ENCODE measurements at places on chromosomes 5 and 9.

DNA sequence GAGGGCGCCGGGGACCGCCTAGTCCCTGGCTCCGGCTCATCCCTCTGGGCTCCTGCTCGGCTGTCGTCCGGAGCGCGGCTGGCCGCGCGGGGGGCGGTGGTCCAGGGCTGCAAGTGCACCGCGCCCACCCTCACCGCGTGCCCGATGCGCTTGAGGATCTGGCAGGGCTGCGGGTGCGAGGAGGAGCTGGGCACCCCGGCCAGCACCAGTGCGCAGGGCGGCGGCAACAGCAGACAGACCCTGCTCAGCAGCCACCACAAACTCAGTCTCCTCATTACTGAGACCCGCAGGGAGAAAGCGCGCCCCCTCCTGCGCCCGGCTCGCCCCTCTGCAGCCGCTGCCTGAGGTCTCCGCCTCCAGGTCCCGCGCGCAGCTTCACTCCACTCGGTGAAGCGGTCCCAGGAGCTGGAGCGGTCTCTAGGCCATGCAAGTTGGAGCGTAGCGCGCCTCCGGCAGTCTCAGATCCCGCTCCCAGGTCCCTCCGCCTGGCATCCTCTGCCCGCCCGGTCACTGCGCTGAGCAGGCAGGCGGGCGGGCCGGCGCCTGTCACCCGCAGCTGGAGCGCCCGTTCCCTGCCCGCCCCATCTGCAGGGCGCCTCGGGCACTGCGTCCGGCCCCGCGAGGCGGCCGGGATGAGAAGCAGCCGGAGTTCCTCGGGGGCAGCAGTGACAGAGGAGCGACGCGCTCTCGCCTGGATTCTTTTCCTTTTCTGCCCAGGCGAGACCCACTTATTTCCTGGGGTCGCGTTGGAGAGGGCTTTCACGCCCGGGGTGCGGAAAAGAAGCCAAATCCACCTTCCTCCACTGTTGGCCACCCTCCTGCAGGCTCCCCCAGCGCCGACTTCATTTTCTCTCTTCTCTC, 512 bp downstream of the GRIN3A start:
- no peak for DNase-seq

DNA sequence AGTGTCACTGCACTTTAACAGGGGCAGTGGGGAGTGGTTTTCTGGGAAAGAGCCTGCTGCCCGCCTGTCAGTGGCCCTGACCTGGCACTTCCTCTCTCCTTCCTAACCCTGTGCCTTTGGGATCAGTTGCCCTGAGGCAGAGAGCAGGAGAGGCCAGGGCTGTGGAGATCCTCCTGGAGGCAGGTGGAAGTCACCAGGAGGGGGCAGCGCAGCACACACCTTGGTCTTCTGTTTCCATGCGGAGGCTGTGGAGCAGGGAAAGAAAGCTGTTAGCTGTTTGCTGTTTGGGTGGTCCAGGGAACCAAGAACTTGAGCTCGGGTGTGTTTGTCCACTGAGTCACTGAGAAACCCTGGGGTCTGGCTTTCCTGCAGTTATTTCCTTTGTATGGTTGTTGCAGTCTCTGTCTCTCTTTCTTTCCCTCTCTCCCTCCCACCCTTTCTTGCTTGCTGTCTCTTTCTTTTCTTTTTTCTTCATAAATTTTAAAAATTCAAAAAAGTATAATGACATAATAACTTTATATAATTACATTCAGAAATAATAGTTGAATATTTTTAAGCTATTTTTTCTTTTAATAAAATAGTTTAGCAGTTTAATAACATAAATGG, 28.1 kb downstream of the NTRK2 start:
- DNase-seq = peak; percentile 52

DNA sequence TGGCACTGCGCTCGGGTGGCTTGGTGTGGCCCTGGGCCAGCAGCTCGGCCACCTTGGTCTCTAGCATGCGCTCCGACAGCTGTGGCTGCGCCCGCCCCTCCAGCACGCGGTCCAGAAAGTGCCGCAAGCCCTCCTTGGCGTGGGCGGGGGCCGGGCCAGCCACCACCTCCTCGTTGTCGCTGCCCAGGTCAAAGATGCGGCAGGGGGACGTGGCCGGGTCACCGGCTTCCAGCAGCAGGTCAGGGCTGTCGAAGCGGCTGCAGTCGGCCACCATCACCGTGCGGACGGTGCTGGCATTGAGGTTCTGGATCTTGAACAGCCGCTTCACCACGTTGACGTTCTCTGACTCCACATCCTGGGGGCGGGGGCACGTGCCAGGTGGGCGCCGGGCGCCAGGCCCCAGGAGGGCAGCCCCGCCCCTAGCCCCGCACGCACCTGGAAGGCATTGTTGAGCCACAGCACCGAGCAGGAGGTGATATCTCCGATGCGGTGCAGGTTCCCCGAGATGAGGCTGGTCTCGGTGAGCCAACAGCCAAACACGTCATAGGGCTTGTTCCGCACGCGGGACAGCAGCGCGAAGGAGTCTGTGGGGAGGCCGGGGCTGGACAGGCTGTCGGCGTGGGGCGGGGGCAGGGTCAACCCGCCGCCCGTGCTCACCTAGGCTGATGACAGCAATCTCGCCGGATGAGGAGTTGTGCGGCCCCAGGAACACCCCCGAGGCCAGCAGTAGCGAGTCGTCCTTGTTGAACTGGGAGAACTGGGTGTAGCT, 2.2 kb downstream of the FBXW5 start:
- DNase-seq = no peak

DNA sequence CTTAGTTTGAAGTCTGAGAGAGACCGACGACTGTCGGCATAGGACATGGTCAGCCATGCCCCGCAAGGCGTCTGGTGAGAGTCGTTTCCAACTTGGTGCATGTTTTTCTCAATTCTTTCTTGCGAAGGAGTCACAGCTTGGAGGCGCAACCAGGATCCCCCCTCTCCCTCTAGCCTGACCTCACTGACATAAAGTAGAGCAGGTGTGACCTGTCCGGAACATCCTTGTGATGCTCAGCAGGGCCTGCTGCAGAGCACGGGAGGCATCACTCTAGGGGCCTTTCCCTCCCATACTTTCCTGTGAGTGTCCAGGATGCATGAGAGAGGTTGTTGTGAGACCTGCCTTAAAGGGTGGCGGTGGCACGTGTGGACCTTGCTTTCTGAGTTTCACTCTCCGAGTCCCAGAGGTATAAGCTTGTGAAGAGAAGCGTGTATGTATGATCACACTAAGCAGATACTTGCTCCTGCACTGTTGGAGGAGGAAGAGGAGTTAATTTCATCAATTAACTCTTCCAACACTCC, 5.0 kb downstream of the TENT4A start:
- DNase-seq = no peak
